ENCODE measurements at places on chromosomes 3 and 15. TPM values are rescaled to one million over a fixed set of nuclear protein-coding genes. Genes with fewer than 3 reads are reported as not detected.
A peak's percentile ranks its signal among the peaks of the same experiment; 100 is the strongest.

Gene ACTRT3
- polyA plus RNA-seq: 104 TPM

Gene ZNF502
- polyA plus RNA-seq: 9.0 TPM

Gene UCN2
- polyA plus RNA-seq: 0.86 TPM

Gene TMC3
- polyA plus RNA-seq: 0.26 TPM

Gene ZMYND10
- polyA plus RNA-seq: 763 TPM

Gene SCN5A
- 0.73 TPM for polyA plus RNA-seq

Gene KBTBD13
- 1.2 TPM for polyA plus RNA-seq

- no peak for DNase-seq
Observed at GRCh38 chr3:11381563-11381962, 109.4 kb downstream of the ATG7 start.

- DNase-seq: no peak
Observed at GRCh38 chr3:104755791-104756190, 610.9 kb upstream of the ALCAM start.

GRCh38 chr3:168260859-168261258, 165.1 kb upstream of the GOLIM4 start:
- no peak for DNase-seq

DNA sequence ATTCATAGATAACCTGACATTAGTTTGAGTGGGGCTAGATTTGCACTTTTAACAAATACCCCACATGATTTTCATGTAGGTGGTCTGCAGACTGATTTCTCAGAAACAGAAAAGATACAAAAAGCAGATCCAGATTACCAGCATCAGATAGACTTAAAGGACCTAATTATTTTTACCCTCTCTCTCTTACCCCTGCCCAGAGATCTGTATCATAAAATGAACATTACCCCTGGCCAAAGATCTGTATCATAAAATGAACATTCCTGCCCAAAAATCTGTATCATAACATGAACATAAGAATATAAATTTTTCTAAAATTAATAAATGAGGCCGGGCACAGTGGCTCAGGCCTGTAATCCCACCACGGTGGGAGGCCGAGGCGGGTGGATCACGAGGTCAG, 14.6 kb upstream of the TRPC1 start:
- DNase-seq: no peak

DNA sequence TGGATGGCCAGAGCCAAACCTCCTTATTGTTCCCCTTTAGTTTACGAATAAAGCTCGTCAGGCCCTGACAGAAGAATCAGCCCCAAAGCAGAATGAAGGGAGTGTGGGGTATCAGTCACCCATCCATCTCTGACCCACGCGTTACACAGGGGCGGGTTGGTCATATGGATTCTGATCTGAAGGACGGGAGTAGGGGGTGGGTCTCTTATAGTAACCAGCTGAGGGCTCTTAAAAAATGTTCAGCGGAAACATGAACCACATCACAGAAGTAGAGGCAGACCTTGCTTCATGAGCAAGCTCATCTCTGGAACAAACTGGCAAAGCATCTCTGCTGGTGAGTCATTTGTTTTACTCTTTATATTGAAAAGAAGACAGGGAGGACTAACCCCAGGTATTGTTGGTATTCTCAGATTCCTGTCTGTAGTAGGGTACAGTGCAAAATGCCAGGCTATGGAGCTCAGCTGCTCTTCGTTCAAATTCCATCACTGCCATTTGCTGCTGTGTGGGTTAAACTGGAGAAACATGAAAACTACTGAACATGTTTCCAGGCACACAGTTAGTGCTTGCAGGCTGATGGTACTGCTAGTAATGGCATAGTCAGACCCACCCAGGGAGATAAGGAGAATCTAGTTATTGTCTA, at the start of gene CXCR6:
Gene CXCR6, plus strand, starts transcription at position 258 of the 640 bp plus-strand sequence. CDS start 3,018 bp downstream, outside the sequence.
- DNase-seq: no peak

DNA sequence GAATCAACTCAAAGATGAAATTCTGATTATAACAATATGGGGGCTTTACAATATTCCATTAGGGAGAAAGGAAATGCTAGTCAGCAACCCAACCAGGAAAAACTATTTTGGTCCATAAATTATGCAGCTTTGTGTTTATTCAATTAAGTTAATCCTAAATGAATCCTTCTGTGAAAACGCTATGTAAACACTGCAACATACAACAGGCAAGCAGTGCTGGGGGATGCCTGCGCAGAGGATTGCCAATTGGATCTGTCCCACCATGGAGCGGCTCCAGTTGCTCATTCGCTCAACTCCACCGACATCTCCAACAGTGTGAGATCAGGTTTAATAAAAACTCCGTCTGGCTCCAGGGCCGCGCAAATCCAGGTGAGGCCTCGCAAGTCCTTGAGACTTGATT, 290.5 kb upstream of the VEPH1 start:
- no peak for DNase-seq

- DNase-seq: no peak
Observed at GRCh38 chr3:181328346-181328745, 338.8 kb upstream of the DNAJC19 start.

DNA sequence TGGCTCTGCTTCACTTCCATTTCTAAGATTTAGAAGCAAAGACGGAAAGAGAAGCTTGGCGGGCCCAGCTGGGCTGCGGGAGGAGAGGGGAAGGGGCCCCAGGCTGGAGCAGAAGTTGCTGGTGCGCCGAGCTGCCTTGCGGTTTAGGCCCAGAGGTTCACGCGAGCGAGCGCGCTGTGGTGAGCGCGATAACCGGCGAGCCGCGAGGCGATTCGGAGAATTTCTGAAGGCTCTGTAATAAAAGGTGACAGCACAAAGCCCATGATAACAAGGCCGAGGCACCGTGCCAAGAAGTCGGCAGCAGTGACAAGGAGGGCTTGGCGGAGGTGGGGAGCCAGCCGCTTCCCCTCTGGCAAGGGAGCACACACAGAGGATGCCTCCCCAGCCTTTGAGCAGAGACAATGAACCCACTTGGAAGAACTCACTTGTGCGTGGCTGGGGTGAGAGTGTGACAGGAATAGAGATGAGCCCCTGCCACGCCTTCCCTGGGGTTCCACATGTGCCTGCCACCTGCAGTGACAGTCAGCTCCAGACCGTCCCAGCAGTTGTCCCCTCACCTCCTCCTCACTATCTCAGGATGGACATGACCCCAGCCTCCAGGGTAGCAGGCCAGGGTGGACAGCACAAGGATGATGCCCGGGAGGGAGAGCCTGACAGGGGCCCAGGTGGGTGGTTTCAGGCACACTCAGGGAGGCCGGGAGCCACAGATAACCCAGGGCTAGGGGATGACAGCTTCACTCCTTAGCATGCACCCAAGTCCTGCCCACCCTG, 315.2 kb downstream of the UACA start:
- DNase-seq: no peak

- no peak for DNase-seq
Observed at GRCh38 chr15:80929225-80929624, 60.4 kb downstream of the MESD start.

- peak; percentile 60 for DNase-seq
Observed at GRCh38 chr3:140128631-140129030, 193.6 kb downstream of the CLSTN2 start.

GRCh38 chr15:47577461-47577860, 139.8 kb upstream of the SEMA6D start:
- DNase-seq: no peak

DNA sequence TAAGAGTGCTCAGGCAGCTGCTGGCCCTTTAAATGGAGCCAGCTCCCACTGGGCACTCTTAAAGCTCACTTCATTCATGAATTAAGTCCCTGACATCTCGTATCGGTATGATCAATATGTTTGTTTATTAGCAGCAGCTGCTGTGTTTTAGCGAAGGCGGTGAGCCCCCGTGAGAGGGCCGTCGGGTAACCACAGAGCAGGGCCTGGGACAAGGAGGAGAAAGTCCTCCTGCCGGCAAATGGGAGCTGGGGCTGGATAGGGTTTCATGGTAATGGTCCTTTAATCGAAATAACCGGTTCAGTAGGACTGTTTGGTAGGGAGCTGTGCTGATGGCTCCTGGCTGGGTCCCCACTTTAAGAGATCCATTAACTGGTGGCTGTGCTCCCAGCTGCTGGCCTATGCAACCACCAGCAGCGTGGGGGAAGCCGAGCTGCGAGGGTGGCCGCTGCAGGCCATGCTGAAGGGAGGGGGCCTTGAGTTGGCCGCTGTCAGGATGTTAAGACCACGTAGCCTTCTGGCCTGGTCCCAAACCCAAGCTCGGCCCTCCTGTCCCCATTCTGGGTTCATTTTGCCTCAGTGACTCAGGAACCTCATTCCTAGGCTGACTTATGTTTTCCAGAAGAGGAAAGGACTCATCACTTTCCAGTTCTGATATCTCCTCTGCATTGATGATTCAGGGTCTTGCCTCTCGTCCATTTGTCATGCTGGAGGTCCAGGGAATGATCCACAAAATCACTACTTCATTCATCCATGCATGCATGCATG, 67.6 kb upstream of the NTRK3 start:
- DNase-seq: no peak

GRCh38 chr3:104526901-104527401, 839.8 kb upstream of the ALCAM start:
- DNase-seq: no peak

GRCh38 chr3:43873723-43874122, 183.0 kb downstream of the ABHD5 start:
- DNase-seq: no peak

DNA sequence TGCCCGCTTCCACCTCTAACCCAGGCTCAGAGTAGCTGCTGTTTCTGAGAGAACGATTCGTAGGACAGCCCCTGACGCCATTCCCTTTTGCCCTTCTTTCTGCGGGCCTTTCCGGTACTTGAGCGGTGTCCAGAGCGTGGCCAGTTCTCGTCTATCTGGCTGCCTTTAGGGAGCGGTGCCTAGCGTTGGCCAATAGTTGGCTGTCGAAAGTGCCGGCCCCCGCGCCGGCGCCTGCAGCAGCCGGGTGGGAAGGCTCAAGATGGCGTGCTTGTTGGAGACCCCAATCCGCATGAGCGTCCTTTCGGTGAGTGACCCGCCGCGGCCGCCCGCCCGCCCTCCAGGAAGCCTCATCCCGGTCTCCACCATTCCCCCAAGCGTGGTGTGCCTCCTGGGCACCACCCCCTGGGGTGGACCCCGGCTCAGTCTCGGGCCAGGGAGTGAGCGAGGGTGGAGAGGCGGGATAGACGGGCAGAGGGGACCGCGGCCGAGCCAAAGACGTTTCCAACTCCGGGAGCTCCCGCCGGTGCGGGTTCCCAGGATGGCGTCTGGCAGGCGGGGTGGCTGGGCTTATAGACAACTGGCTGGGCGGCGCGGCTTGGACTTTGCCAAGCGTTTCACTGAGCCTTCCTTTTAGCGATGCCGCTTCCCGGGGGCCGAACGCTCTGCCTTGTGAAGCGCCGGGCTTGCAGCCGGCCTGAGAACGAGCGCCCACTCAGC, at the start of gene ARMC8:
Gene ARMC8, plus strand, starts transcription at position 6 of the 717 bp plus-strand sequence. Its CDS starts 254 bp downstream, at position 260.
- DNase-seq: peak; percentile 61

- no peak for DNase-seq
Observed at GRCh38 chr3:179156170-179156569, 8.0 kb downstream of the PIK3CA start.

DNA sequence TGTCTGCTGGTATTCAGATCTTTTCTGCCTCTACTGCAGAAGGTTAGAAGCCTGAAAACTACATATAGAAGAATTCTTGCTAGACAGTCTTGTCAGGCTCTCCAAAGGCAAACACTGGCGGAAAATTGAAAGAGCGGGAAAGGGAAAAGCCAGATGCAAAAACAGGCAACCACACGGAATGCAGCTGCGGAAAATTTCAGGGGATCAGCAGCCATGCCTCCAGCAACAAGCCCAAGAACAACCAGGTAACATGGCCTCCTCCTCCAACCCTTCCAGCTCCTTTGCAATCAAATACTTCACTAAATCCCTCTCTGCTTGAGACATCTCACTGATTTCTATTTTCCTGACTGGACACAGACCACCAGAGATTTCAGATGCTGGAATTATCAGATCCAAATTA, 9.6 kb downstream of the UBP1 start:
- no peak for DNase-seq

DNA sequence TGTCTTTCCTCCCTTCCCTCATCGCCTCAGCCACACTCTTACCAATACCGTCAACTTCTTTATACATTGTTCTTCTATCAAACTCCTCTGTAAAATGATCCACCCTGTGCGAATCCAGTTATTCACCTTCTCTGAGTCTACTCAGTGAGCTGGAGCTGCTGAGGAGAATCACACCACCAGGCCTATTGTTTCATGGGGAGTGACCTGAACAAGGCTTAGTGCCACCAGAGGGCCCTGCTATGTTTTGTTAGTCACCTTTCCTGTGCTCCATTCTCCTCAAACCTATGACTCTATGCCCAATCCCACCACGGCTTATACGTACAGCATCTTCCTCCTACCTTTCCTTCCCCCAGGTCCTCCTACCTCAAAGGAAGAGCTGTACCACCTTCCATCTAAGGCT, 50.4 kb upstream of the MED12L start:
- DNase-seq: no peak

- DNase-seq: no peak
Observed at GRCh38 chr15:50873935-50874361, 34.5 kb upstream of the AP4E1 start.

GRCh38 chr3:188792793-188793192, 379.0 kb upstream of the TPRG1 start:
- peak; percentile 39 for DNase-seq

DNA sequence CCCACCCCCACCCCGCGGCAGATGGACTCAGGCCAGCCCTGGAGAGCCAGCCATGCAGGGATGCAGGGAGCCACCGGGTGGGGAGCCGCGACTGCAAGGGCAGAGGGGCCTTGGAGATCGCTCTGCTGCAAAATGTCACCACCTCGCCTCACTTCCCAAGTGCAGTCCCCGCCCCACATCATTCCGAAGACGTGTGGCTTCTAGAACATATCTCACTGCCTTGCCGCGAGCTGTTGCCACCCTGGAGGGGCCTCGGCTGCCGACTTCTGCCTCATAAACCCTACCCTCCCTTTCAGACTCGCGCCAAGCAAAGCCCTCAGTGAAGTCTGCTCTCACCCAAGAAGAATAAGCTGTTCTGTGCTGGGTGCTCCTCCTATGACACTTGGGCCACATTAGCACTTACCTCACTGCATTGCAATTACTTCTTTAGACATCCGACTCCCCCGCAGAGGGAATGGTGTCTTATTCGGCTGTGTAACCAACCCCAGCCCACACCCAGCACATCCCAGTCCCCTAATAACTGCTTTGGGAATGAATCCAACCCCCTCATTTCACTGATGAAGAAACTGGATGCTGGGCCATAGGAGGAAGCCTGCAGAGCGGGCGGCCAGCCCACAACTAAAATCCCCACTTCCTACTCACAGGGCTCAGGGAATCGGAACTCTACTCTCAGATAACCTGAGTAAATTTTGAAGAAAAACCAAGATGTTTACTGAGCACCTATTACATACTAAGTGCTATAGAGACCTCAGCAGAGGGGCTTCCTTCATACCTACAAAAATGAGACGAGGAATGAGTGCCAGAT, 8.6 kb downstream of the TLE3 start:
- DNase-seq: peak; percentile 32

DNA sequence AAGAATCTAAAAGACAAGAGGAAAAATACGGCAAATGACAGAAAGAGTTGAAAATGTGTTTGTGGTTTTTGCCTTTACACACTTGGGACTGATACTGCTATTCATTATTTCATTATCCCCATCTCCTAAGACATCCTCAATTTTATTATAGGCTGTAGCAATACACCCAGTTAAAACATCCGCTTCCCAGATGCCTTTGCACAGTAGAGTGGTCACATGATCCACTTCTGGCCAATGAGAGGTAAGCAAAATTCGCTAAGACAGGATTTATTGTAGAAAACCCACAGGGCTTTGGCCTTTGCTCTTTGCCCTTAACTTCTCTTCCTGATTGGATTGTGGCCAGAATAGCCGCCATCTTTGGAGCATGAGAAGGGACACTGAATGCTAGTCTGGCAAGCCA, 53.2 kb upstream of the BOC start:
- DNase-seq: peak; percentile 38

Measured in testis (tissue), 5 donors.